ENCODE measurements at places on chromosomes 6 and 20.

DNA sequence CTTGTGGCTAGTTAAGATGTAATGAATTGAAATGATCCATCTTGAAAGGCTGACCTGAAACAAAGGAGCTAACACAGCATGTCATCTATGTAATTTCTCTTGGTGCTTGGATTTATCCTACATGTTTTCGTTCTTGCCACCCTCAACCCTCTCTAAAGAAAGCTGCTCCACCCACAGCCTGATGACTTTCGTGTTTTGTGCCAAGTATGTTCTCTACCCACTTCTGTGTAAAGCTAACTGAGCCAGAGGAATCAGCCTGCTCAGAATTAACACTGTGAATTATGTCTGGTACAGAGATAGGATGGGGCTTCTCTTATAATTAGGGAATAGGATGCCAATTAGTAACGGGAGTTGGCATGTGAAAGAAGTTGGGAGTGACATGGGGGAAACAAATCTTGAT, 67.9 kb upstream of the MLIP start:
- peaks cover 2% of the 10 kb centered on the region for H3K36me3 ChIP-seq
- no peaks in the 10 kb centered on the region for H3K4me1 ChIP-seq
- no peaks in the 10 kb centered on the region for H3K27me3 ChIP-seq
- DNase-seq: no peak
- H3K27ac ChIP-seq: no peak overlapping the region
- no peak overlapping the region for H3K4me3 ChIP-seq

DNA sequence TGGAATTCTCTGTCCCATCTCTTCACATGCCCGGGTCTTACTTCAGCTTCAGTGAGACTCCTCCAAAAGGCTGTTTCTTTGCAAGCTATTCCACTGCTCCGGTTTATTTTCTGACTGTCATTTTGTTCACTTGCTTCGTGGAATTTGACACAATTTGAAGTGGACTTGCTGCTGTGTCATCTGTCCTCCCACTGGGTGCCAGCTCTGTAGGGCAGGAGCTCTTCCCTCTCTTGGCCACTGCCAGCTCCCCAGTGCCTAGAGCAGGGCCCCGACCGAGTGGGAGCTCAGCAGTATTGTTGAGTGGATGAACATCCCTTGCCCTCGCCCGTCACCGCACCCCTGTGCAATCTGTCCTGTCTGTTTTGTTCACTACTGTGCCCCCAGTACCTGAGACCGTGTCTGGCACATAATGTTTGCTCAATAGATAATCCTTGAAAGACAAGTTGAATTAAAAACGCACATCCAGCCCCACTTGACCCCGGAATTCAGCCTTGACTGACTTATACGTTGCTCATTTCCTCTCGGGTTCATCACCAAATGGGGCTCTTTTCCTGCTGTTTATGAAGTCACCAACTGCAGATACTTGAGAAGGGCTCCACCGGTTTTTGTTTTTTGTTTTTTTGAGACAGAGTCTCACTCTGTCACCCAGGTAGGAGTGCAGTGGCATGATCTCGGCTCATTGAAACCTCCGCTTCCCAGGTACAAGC, 170.3 kb upstream of the KCNG1 start:
- H3K27me3 ChIP-seq: peaks cover 33% of the 10 kb centered on the region
- no peak overlapping the region for H3K27ac ChIP-seq
- H3K4me1 ChIP-seq: no peaks in the 10 kb centered on the region
- peaks cover 3% of the 10 kb centered on the region for H3K36me3 ChIP-seq
- DNase-seq: no peak
- no peak overlapping the region for H3K4me3 ChIP-seq

- H3K27me3 ChIP-seq: no peaks in the 10 kb centered on the region
- no peak overlapping the region for H3K4me3 ChIP-seq
- no peak overlapping the region for H3K27ac ChIP-seq
- peaks cover 1% of the 10 kb centered on the region for H3K36me3 ChIP-seq
- DNase-seq: no peak
Measured at GRCh38 chr6:103504501-103505154, 1355.1 kb downstream of the HACE1 start.

DNA sequence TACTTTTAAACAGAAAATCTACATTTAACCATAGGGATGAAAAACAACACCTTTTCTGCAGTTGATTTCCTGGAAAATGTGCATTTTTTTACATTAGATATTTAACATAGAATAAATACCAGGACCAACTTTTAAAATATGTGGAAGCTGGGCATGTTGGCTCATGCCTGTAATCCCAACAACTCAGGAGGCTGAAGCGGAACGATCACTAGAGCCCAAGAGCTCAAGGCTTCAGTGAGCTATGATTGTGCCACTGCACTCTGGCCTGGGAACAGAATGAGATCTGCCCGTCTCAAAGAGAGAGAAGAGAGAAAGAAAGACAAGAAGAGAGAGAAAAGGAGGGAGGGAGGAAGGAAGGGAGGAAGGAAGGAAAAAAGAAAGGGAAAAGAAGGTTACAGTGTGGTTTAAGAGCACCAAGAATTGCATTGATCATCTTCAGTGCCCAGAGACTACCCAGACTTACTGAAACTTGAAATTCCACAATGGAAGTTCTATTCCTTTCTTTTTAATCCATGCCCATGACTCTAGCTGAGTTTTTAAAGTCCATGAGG, 189.4 kb upstream of the ARID1B start:
- no peak overlapping the region for H3K27ac ChIP-seq
- H3K4me3 ChIP-seq: no peak overlapping the region
- H3K36me3 ChIP-seq: no peaks in the 10 kb centered on the region
- DNase-seq: no peak
- H3K4me1 ChIP-seq: no peaks in the 10 kb centered on the region
- H3K27me3 ChIP-seq: peaks cover 42% of the 10 kb centered on the region

DNA sequence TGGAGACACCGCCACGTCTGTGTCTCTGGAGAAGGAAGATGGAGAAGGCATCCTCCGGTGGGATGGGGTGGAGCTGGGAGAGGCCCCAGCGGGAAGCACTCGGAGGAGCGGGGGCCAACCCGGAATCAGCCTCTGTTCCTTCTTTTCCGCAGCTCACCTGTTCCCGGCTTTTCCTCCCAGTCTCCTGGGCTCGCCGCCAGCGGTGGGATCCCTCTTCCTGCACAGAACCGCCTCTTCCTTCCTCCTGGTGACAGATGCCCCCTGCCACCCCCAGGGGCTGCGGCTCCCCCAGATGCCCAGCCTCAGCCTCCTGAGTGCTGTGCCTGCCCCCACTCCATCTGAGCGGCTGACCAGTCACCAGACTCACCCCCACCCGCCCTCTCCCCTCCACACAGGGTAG, 23.3 kb downstream of the RAMACL start:
- no peaks in the 10 kb centered on the region for H3K36me3 ChIP-seq
- H3K27me3 ChIP-seq: peaks cover 16% of the 10 kb centered on the region
- DNase-seq: no peak

DNA sequence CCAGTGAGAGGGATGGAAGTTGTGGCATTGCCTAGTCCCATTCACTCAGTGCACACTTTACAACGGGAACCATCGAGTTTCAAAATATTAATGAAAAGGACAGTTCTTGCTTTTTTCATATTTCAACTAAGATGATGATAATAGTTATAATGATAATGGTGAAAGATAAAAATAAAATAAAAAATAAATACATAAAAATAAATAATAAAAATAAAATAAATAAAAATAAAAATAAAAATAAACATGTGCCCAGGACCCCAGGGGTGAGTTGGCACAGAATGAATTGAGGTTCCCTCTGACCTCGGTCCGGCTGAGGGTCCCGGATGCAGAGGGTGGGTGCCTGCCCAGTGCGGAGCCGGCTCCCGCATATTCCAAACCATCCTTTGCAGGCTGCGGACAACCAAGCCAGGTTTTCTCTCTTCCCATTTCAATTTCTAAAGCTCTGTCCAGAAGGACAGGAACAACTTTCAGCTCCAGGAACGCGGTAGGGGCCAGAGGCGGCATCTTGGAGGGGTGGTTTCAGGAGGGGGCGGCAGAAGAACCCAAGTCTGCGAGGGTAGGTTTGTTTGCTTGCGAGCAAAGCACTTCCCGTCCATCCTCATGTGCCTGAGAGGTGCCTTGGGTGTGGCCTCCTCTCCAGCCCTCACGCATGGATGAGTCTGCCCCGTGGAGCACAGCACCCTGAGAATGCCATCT, 236.8 kb downstream of the DLL1 start:
- DNase-seq: no peak
- no peaks in the 10 kb centered on the region for H3K36me3 ChIP-seq
- no peak overlapping the region for H3K4me3 ChIP-seq
- no peak overlapping the region for H3K27ac ChIP-seq

- H3K4me1 ChIP-seq: peaks cover 14% of the 10 kb centered on the region
- DNase-seq: no peak
- no peak overlapping the region for H3K4me3 ChIP-seq
- H3K36me3 ChIP-seq: no peaks in the 10 kb centered on the region
Measured at GRCh38 chr20:50165684-50166554, 12.4 kb upstream of the PEDS1 start.

- H3K36me3 ChIP-seq: peaks cover 8% of the 10 kb centered on the region
- no peaks in the 10 kb centered on the region for H3K27me3 ChIP-seq
- no peak for DNase-seq
Measured at GRCh38 chr6:33619166-33619840, 1.8 kb upstream of the ITPR3 start.

GRCh38 chr6:136823128-136823660, 802 bp downstream of the PEX7 start:
- H3K27me3 ChIP-seq: peaks cover 6% of the 10 kb centered on the region
- H3K27ac ChIP-seq: peak overlapping the region; percentile 95
- H3K4me3 ChIP-seq: peak overlapping the region; percentile 90
- no peak for DNase-seq
- H3K4me1 ChIP-seq: peaks cover 42% of the 10 kb centered on the region

DNA sequence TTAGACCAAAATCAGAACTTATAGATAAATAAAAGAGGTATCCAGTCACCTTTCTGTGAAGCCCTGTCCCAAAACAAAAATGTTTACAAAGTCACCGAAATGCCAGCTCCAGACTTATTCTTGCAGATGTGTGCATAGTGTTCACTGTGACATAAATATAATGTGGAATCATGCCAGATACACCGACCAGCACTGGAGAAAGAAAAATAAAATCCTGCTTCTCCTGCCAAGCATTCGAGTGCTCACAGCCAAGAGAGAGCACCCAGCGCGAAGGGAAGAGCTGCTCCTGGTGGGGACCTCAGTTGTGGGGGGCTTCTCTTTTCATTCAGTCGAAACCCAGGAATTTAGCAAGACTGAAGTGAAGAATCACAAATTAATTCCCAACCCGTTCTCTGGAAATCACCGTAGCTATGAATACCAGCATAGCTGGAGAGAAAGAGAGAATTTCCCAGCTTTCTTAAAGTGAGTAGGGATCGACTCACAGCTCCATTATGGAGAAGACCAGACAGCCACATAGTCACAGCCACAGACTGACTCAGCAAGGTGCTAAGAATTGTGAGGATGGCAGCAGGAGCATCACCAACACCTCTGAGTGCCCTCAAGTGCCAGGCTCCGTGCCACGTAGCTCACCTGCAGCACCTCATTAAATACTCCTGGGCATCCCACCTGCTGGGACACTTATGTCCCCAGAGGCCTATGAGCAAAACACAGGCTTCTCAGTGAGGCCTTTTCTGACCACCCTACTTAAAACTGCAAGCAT, 33.2 kb downstream of the BFSP1 start:
- no peak overlapping the region for H3K4me3 ChIP-seq
- H3K27me3 ChIP-seq: peaks cover 6% of the 10 kb centered on the region
- no peak overlapping the region for H3K27ac ChIP-seq
- H3K4me1 ChIP-seq: no peaks in the 10 kb centered on the region
- no peaks in the 10 kb centered on the region for H3K36me3 ChIP-seq

GRCh38 chr20:53961527-53961926, 108.9 kb downstream of the BCAS1 start:
- no peak overlapping the region for H3K4me3 ChIP-seq
- no peaks in the 10 kb centered on the region for H3K4me1 ChIP-seq
- no peaks in the 10 kb centered on the region for H3K36me3 ChIP-seq
- no peak overlapping the region for H3K27ac ChIP-seq
- H3K27me3 ChIP-seq: peaks cover 57% of the 10 kb centered on the region

- H3K27ac ChIP-seq: no peak overlapping the region
- H3K4me3 ChIP-seq: no peak overlapping the region
- H3K36me3 ChIP-seq: peaks cover 11% of the 10 kb centered on the region
- no peaks in the 10 kb centered on the region for H3K4me1 ChIP-seq
Measured at GRCh38 chr20:32695089-32695488, 21.3 kb upstream of the C20orf203 start.

GRCh38 chr6:36320475-36320874, 16.2 kb downstream of the BNIP5 start:
- H3K27me3 ChIP-seq: peaks cover 10% of the 10 kb centered on the region
- no peak for DNase-seq
- H3K36me3 ChIP-seq: peaks cover 3% of the 10 kb centered on the region
- no peaks in the 10 kb centered on the region for H3K4me1 ChIP-seq

DNA sequence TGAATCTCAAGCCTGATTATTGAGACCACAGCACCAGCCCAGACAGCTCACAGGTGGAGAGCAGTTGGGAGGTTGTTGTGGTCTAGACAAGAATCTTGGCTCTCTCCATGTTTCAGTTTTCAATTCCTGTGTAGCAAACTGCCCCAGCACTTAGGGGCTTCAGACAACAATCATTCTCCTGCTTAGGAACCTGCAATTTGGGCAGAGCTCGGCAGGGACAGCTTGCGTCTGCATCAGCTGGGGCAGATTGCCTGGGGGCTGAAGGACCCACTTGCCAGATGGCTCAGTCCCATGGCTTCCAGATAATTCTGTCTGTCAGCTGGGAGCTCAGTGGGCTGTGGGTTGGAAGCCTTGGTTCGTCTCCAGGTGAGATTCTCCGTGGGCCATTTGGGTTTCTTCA, 6.9 kb downstream of the TGM6 start:
- H3K4me1 ChIP-seq: peaks cover 16% of the 10 kb centered on the region
- H3K27me3 ChIP-seq: no peaks in the 10 kb centered on the region
- no peaks in the 10 kb centered on the region for H3K36me3 ChIP-seq
- H3K27ac ChIP-seq: no peak overlapping the region

Measured in central memory CD8-positive, alpha-beta T cell (primary cell).